Stimulated activated CD8-positive, alpha-beta memory T cell treated with anti-CD3 and anti-CD28 coated beads, Interleukin-7, amount 100 ng/mL, for 1 hour (primary cell): ENCODE measurements at places on chromosomes 7 and 10.

DNA sequence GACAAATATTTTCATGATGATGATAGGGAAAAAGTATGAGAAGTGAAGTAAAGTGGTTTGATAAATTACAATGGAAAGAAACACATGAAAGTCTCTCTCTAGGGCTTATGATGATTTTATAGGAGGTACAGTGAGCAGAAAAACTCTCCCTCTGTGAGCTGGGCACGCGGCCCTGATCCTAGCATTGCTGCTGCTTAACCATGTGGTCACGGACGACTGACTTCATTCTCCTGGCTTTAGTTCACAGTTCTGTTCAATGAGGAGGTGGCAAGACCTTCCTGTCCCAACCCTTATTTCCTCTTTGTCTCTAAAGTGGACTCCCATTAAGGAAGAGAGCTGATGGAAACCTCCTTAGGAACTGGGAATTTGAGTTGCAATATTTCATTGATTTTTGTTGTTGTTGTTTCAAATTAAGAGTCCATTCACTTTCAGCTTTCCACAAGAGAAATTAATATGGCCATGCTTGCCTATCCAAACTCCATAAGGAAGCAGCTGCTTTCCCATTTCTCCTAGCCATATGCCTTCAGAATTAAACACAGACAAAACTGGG lies 8.2 kb upstream of the PON3 start:
- DNase-seq: no peak

GRCh38 chr7:30879139-30880124 lies 32.2 kb upstream of the AQP1 start:
- DNase-seq: no peak

GRCh38 chr10:106830006-106830405 lies 334.5 kb downstream of the SORCS1 start:
- DNase-seq: no peak

DNA sequence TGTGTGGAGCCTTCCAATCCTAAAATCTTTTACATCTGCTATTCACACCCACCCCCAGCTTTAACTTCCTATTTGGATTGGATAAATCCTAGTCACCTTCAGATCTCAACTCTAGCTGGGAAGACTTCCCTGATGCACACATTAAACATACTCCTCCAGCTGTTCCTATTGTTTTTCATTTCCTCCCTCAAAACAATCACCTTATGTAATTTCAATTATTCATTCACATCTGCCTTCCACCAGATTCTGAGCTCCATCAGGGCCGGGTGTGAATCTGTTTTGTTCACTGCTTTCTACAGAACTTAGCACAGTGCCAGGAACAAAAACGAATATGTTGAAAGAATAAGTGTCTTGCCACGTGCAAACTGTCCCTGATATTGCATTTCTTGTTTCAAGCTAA lies 497.4 kb downstream of the PLXDC2 start:
- no peak for DNase-seq

- DNase-seq: no peak
Observed at GRCh38 chr7:82384051-82384464, 59.5 kb downstream of the CACNA2D1 start.

DNA sequence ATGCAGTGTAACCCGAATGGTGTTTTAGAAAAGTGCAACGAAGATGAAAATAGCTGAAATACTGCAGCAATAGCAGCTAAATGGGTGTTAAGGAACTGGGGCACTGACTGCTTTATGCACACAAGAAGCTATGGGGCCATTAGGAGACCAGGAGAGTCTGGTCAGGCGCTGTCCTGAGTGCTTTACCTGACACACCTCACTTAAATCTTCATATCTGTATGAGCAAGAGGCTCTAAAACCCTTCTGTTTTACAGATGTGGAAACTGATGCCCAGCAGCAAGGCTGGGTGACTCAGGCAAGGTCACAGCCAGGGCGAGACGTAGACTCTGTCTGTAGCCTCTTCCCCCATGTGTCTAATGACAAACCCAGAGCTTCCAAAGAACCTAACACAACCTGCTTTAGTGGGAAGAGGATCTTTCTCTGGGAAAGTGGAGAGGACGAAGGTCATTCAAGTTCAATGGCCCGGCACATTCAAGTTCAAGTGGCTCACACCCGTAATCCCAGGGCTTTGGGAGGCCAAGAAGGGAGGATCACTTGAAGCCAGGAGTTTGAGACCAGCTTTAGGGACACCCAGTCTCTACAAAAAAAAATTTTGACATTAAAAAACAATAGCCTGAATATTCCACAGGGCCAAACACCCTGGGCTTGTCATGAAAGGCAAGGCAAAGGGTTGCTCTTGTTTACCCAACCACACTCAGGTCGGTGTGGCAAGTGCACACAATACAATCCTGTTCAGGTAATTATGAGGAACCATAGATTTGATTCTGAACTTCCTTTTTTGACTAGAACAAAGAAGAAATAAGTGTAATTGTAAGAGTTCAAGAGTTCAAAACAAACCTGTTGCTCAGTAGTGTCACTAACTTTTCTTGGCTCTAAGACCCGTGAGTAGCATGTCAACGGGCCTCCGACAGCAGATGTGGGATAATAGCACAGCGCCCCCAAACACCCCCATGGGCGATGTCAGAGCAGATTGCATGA lies 53.7 kb upstream of the KLF6 start:
- no peak for DNase-seq

DNA sequence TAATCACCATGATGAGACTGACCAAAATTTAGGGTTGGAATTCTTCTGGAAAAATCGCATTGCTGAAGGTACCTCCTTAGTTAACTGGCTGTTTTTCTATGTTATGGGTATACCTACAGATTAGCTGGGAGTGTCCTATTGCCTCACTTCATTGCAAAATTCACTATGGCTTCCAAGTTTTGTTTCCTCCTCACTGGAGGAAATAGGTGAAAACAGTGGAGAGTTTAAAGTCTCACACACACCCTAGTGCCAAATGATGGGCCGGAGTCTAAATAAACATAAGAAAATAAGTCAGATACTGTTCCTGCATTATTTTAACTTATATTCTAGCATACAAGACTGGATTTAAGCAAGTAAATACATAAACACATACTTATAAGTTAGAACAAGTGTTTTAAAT lies 98.2 kb downstream of the AHR start:
- DNase-seq: no peak

DNA sequence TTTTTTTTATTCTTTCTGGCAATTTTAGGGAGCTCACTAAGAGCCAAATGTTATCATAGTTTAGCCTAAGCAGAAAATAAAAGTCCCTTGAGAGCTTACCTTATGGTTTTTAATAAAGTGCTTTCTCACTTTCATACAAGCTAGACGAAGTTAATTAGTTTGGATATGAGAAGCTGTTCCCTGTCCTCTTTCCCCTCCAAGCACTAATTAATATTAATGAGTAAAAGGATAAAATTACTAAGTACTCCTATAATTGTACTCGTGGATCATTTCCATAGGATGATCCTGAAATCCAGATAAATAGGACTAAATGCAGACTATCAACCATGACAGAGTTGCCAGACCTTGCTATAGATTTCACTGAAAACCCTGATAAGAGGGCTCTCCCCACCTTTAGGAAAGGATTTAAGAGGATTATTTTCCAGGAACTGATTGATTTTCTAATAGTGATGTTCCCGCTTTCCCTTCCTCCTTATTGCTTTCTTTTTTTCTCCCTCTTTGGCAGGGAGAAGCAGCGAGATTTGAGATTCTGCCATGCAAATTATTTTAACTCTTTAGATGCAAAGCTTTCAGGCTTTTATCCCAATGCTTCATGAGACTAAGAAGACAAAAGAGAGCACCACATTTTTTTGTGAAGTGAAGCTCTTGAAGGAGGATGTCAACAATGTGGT lies 58.3 kb upstream of the HECW1 start:
- DNase-seq: no peak

DNA sequence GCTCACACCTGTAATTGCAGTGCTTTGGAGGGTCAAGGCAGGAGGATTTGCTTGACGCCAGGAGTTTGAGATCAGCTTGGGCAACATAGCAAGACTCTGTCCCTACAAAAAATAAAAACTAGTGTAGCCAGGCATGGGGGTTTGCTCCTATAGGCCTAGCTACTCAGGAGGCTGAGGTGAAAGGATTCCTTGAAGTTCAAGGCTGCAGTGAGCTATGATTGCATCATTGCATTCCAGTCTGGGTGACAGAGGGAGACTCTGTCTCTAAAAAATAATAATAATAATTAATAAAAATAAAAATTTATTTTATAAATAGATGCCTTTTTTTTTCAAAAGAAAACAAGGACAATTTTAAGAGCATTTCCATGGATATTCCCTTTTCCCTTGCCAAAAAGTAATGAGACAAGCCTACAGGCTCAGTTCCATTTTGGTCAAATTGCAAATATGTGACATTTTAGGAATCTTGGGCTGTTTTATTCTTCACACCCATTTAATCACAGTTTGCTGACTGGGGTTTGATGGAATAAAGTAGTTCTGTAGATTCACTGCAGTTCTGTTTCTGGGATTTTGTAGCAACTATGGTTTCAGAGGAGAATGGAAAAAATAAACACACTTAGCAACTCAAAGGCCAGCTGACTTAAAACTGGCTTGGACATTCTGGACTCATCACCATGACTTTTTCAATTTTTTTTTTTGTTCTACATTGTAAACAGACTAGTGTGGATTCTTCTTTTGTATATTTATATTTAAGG lies 48.4 kb upstream of the ARHGAP21 start:
- no peak for DNase-seq

DNA sequence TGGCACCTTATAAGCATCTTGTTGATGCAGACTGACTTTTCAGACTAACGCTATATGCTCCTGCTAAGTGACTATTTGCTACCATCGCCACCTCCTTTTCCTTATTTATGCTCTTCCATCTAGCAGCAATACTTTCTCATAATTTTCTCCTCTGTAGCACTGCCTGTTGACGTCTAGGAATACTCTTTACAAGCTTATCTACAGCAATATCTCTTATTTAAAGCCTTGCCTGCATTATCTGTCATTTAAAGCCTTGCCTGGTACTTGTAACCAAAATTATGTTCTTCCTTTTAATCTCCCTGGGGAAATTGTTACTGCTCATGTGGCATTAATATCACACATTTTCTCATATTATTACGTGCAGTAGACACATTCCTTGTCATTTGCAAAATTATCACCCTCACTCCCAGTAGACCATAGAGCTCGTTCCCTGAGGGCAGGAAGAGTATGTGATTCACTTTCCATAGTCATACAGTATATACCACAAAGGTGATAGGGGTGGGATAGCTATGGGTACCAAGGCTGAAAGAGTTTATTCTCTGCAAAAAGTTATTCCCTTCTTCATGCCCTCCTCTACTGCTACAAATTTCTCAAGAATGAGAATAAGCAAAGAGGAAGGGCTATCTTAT lies 359.7 kb upstream of the PCDH15 start:
- DNase-seq: no peak

- DNase-seq: no peak
Observed at GRCh38 chr7:42332605-42333222, 95.7 kb upstream of the GLI3 start.
